ENCODE measurements at places on chromosomes 3 and 15.

DNA sequence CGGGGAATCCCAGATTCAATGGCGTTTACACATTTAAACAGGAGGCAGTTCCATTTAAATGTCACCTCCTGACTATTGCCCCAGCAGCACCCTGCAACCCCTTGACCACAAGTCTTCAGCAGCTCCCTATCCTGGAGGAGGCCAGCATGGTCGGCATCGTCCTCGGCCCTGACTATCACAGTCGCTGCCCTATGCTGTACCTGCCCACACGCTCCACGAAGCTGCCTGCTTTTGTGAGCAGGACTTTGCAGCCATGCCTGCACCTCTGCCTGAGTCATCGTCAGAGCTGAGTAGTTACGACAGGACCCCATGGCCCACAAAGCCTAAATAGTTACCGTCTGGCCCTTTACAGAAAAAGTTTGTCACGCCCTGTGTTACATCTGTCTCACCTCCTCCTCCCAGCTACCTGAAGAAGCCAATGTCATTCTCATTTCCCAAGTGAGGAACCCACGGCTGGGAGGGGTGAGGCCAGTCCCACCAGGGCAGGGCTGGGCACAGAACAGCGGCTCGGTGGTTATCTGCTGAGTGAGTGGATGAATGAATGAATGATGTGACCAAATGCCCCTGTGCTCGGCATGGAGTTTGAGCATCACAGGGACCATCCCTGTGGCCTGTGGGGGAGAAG lies 47.8 kb upstream of the IQSEC1 start:
- DNase-seq, result no peak

- no peak for DNase-seq
Observed at GRCh38 chr3:140284372-140284771, 349.4 kb downstream of the CLSTN2 start.

DNA sequence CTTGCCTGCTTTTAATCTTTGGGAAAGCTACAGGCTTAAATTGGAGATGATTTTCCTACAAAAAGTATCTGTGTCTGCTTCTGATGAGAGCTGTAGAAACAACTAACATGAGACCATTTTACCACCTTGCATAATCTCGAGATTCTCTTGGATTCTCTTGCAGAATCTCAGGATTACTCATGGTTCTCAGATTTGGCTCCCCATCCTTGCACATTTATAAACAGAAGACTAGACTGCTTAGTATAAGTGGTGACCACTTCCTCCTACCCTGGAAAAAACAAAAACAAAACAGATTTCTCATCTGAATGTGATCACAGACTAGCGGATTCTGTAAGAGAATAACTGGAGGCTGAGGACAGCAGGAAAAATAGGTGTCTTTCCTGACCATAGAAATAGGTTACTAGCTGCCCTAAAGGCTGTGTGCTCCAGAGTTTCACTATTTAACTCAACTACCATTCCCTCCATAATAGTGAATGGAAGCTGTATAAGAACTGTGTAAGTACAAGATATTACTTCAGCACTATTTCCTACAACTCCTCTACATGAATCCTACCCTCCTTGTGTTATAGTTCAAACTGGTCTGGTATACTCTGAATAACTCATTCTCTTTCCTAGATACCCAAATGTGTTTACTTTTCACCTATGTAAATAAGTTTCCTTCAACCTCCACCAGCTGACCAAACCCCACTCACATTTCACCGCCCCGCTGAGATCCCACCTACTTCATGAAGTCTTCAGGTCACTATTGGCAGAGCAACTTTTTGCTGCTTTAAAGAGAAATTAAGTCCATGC lies 122.2 kb upstream of the C2CD4B start:
- DNase-seq, result no peak

DNA sequence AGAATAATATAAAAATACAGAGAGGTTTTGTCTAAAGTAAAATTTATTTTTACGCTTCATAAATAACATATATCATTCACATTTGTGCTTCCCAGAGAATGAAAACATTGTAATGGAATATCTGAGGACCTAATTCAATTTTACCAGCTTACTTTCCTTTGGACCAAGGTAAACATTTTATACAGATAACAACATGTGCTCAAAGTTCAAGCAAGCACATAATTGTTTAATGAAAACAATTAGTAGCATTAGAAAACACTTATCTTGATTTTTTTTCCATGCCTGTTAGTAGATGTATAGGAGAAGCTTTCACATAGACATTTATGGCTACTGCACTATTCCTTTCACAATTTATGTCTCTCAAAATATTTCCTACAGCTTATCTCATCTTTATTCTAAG lies 400.0 kb downstream of the ZIC1 start:
- no peak for DNase-seq

DNA sequence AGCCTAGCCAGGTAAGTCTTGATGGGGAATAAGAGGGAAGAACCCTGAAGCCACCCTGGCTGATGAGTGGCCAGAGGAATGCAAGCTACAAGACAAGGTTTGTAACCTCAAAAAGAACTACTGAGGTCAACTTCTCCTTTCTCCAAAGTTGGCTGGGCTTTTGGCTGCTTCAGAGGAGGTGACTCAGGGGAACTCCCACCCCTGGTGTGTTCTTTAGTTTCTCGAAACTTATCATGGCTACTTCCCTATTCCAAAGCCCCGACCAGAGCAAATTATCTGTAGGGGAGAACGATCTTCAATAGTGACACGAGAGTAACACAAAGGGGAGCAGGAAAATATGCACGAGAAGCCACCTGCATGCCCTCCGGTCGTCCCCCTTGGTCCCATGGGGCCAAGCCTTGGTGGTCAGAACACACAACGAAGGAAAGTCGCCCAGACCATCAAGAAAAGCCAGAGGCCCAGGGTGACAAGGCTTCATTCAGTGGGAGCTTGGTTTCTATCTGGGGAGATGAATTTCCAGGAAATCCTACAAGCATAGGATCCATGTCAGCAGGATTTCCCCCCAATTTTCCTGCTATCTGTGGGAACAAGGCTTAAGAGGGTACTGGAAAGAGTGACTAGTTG lies 6.5 kb upstream of the BCL2A1 start:
- DNase-seq, result no peak

- DNase-seq, result no peak
Observed at GRCh38 chr15:57031605-57032004, 113.2 kb downstream of the TCF12 start.

- DNase-seq, result no peak
Observed at GRCh38 chr3:47149339-47149933, 14.5 kb downstream of the SETD2 start.

DNA sequence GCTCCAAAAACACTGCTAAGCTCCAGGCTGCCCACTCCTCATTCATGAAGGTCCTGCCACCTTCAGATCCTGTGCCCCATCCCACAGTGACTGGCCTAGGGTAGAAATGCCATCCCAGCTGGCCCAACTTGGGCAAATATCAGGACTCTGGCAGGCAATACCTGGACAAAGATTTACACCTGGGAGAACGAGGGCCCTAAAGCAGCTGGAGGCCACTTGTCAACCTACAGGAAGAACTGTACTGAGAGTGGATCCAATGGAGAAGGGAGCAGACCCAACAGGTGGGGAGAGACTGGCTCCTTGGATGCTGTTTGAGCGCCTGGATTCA lies 57.1 kb upstream of the GATA2 start:
- no peak for DNase-seq

GRCh38 chr15:70111203-70112073 lies 13.7 kb upstream of the TLE3 start:
- no peak for DNase-seq

- DNase-seq, result no peak
Observed at GRCh38 chr3:58434168-58434504, 504 bp upstream of the PDHB start.
